ENCODE measurements at places on chromosomes 3 and 15.

DNA sequence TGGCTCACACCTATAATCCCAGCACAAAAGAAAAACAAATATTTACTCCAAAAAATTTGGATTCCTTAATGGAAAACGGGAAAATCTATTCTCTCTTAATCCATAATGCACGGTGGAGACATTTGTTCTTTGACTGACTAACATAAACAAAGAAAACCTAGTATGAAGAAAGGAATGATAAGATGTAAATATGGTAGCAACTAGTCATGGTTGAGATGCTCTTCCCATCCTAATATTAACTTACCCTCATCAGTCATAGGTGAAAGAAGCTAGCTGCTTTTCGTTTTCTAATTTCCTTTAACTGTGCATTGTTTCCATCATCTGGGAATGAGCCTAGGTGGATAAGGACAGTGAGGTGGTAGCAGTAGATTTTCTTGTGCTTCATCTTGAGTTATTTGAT lies 22.0 kb downstream of the MAP4 start:
- peak; percentile 67 for DNase-seq

DNA sequence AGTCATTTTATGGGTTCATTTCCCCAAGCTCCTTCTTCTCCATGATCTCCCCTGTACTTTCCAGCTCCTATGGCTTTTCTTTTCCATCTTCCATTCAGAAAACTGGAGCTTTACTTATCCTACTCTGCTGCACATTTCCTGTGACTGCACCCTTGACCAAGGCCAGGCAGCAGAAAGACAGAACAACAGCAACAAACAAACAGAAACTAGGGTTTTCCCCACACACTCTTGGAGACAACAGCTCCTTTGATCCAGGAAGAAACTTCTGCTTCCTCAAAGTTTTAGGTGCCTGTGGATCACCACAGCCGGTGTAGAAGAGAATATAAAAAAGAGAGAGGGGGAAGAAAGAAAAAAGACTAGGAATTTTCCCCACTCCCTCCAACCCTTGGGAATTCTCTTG lies 342.3 kb upstream of the CFAP20DC start:
- no peak for DNase-seq

- DNase-seq, result peak; percentile 59
These were observed 66.0 kb downstream of the RBMS3 start for GRCh38 chr3:29346828-29347227.

GRCh38 chr15:80695099-80695910 lies at the start of gene ABHD17C:
Gene ABHD17C (plus strand): TSS chr15:80695310. CDS start chr15:80695430, 120 bp downstream.
- DNase-seq, result peak; percentile 53

- DNase-seq, result no peak
These were observed 349.3 kb downstream of the TIGIT start for GRCh38 chr3:114642951-114643741.

- no peak for DNase-seq
These were observed 427.8 kb upstream of the MCTP2 start for GRCh38 chr15:93803421-93804152.

GRCh38 chr15:96340348-96340597 lies 9.8 kb downstream of the NR2F2 start:
- no peak for DNase-seq

DNA sequence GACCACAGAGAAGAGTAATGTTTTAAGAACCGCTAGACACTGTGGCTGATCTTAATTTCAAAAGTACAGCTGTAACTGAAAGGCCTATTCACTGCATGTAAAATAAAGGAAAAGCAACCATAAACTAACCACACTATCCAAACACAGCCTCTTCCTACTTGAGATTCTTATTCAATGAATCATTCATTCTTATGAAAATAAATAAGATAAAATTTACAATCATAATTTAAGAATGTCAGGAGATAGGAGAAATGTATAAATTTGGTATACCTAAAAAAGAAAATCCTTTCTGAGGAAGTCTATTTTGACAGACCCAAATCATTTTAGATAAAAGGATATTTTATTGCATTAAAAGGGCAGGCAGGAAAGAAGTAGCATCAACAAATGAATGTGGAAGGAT lies 533.5 kb upstream of the ZNF385D start:
- peak; percentile 2 for DNase-seq

GRCh38 chr3:176968631-176969030 lies 228.7 kb downstream of the TBL1XR1 start:
- DNase-seq, result peak; percentile 22

DNA sequence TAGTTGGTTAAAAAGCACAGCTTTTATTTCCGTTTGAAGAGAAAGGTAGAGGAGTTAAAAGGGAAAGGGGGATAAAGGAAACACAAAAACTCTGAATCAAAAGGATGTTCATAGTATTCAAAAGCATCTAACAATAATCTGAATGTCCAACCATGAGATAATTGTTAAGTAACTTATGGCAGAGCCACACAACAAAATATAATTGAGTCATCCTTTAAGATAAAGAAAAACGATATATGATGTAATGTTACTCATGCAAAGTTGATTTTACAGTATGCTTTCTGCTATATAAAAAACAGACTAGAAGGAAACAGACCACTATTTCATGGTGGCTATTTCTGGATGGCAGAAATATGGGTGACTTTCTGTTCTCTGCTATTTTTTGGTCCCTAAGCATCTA lies 3.9 kb downstream of the XPC start:
- DNase-seq, result peak; percentile 57

DNA sequence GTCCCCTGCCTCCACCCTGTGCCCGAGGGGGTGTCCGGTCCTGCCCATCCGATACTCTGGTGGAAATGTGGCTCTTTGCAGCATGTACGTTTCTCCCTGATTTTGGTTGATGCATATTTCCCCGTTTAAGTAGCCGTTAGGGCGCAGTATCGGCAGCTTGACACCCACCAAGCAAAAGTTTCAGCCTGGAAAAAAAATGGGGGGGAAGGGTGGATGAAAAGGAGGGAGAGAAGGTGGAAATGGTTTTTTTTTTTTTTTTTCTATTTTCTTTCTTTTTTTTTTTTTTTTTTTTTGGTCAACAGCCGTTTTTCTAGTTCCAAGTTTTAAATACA lies 1.3 kb downstream of the RAP2B start:
- DNase-seq, result peak; percentile 29

DNA sequence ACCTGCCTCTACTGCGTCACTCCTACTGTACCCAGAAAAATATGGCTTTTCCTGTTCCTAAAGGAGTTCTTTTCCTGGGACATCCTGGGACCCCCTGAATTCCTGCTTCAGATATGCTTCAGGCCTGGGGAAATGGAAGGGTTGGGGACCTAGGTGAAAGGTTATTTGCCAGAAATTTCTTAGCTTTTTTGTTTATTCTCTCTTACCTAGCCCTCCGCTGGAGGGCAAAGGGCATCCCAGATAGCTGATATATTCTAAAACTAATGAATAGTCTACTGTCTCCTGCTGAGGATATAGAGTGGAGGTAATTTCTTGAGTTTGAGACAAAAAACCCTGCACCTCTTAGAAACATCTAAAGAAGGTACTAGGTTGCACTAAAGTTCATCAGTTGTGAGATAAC lies 3.6 kb upstream of the ZNF148 start:
- DNase-seq, result no peak

DNA sequence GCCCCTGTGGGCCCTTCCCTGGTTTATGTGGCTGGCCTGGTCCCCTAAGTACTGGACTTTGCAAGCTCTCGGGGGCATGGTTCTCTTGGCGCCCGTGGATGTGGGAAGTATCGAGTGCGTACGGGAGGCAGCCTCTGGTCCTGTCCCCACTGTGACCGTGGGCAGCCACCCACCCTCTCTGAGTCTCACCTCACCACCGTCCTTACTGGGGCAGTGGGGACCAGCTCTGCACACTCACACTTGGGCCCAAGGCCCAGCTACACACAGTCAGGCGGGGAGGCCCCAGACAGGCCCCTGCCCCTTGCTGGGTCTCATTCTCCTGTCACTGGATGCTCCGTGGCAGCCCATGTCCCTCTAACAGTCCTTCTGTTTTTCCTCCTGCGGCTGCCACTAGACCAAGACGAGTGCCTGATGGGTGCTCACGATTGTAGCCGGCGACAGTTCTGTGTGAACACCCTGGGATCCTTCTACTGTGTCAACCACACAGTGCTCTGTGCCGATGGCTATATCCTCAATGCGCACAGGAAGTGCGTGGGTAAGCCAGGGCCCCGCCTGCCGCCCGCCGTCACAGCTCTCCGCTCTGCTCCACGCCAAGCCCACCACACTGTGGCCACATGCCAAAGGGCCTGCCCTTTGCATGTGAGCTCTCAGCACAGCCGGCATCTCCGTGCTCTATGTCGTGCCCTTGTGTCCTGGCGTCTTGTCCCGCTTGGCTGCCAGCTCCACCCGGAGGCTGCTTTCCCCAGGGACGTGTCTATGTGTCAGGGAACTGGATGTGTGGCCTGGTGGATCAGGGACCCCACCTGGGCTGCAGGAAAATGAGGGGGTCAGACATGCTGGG lies 72.7 kb downstream of the FBLN2 start:
- no peak for DNase-seq

DNA sequence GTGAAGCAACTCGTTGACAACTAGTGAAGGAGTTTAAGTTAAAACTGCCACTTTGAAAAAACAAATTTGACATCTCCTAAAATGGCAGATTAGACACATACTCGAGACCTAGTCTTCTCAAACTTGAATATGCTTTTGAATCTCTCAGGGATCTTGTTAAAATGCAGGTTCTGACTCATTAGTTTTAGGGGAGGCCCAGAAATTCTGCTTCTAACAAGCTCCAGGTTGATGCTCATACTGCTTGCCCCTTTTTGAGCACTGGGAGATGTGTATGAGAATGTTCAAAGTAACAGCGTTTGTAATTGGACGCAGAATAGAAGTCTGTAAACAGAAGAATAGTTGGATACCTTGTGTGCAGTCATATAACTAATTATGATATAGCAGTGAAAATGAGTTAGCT lies 1.6 kb downstream of the C3orf38 start:
- DNase-seq, result no peak

- no peak for DNase-seq
These were observed 236.5 kb downstream of the WDR72 start for GRCh38 chr15:53522991-53523390.

GRCh38 chr3:85808755-85809154 lies 850.0 kb downstream of the CADM2 start:
- DNase-seq, result no peak

DNA sequence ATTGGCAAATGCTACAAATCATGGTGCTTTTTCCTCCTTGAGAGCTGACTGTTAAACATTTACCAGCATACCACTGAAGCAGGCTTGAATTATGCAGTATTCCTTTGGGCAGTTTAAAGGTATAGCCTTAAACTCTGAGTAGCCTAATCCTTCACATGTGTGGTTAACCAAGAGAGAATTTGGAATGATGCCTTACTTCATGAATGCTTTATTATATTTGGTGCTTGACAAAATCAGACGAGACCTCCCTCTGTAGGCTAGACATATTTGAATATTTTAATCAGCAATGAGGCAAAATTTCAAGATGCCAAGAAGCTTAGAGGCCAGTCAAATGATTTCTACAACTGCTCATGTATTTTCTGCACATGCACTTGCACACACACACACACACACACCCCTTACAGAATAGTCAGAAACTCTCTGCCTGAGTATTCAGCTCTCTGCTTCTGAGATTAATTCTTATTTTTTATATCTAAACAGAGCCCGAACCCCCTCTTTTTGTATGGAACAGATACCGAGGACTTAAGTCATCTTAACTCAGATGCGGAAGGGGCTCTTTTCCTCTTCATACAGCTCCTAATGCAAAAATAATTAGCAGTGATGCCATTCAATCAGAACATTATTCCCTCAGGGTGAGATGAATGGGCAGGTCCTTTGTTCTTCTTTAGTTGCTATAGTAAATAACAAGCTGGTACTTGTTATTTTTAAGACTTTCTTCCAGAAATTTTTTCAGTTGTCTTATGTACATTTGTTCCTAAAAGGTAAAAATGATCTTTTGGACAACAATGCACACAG lies 195.5 kb upstream of the TMC3 start:
- no peak for DNase-seq

DNA sequence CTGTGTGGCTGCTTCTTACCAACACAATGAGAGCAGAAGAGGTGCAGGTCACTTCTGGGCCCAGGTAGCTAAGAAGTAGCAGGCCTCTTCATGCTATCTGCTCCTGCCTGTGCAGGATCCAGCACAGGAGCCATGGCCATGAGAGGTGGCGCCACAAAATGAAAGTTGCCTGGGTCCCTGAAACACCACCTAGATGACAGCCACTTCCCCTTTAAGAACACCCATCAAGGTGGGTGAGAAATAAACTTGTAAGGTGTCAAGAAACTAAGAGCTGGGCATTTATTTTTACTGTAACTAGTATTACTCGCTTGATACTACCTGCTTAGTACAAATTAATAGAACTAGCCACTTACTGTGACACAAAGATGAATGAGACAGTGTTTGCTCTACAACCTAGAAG lies 484.6 kb upstream of the TBL1XR1 start:
- DNase-seq, result no peak

DNA sequence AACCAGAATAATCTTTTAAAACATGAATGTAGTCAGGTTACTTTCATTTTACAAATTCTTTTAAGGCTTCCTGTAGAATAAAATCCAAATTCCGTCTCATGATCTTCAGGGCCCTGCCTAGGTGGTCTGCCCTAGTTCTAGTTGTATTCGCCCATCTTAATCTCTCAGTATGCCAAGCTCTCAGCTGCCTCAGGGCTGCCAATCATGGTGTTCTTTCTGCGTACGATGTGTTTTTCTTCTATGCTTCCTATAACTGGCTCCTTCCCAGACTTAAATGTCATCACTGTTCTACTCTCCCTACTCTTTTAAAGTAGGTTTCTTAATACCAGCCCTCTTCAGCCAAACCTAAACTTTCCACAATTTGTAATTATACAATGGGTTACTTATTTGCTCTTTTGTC lies 107.4 kb downstream of the GREM1 start:
- DNase-seq, result no peak

GRCh38 chr3:77038468-77038929 lies 1.4 kb upstream of the ROBO2 start:
- peak; percentile 85 for DNase-seq

- DNase-seq, result peak; percentile 39
These were observed 99.2 kb upstream of the TRPM1 start for GRCh38 chr15:31200735-31201151.

DNA sequence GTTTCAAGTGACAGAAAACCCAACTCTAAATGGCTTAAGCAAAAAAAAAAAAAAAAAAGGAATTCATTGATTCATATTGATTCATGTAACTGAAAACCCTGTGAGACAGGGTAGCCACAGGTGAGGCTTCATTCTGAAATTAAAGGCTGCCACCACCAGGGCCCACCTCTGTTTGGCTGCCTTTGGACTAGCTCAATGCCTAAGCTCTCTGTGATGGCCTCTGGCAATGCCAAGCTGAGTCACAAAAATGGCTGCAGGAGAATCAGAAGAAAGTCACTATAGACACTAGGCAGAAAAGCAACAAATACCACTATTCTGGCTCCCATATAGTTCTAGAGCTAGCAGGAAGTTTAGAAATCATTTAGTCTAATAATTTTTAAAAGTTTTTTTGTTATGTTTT lies 38.2 kb upstream of the GYG1 start:
- DNase-seq, result no peak

DNA sequence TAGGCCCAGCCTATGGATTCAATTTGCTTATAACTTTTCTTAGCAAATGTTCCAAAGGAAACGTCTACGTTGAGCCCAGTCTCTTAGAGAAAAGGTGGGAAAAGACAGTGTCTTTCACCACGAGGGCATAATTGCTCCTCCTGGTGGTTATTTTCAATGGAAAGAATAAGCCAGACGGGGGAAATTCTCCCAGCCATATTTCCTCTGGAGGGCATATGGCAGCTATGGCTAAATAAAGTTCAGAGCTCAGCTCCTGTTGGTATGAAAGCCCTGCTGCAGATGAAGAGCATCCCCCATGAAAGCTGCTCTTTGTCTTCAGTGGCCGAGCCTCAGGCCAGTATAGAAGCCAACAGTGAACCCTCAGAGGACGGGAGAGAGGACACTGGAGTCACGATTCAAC lies 297.9 kb downstream of the RYR3 start:
- no peak for DNase-seq

GRCh38 chr3:129211772-129212171 lies 28.1 kb upstream of the CNBP start:
- peak; percentile 79 for DNase-seq

All from IMR-90 (cell line).